Activated CD8-positive, alpha-beta T cell treated with anti-CD3 and anti-CD28 coated beads, Interleukin-2, amount 10 ng/mL, durations not matched to agents 7 days and 5 days (primary cell): ENCODE measurements at places on chromosomes 5 and 9.

- no peak for DNase-seq
Measured at GRCh38 chr5:174204535-174205313, 159.2 kb downstream of the NSG2 start.

- DNase-seq = peak; percentile 27
Measured at GRCh38 chr5:39192450-39193160, 26.8 kb downstream of the FYB1 start.

DNA sequence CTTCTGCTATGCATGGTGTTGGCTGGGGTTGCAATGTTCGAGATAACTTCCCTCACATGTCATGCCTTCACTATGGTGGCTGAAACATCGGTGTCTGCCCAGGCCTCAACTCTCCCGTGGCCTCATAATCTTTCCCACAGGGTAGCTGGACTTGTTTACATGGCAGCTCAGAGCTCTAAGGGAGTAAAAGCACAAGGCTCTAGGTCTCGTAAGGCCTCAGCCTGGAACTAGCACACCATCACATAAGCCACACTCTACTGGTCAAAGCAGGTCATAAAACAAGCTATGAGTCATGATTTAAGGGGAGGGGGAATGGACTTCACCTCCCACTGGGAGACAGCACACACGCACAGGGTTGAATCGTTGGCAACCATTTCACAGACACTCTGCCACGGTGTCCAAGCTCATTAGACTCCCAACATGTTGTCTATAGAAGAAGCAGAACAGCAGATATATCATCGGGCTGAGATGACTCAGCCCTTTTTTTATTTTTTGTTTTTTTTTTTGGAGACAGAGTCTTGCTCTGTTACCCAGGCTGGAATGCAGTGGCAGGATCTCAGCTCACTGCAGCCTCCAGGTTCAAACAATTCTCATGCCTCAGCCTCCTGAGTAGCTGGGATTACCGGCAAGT lies 66.8 kb upstream of the IL17B start:
- no peak for DNase-seq

DNA sequence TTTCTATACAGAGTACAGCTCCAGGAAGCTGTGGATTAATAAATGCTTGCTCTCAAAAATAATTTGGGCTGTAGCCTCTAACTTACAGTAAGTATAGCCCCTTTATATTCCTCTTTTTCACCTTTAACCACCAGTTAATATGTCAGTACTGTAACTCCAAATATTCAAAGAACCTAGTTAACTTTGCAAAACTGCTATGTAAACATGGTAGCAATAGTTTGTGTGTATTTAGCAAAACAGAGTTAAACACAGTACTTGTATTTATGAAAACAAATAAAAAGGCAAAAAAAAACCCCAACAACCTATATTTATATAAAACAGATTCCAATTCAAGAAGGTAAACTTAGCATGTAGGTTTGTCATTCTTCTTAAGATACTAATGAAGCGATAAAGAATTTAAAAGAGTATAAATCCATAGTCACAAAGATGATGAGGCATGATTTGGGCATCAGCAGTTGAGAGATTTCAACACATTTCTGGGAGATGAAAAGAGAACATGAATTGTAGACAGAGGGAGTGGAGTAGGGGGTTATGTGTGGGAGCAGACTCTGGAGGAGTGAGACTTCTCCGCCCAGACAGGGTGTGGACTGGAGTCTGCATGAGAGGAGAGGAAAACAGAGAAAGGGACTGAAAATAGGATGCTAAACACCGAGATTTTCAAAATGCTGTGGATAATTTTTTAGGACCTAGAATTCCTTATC lies 47.0 kb upstream of the F2RL1 start:
- no peak for DNase-seq

GRCh38 chr5:71932655-71933338 lies 174.5 kb upstream of the MAP1B start:
- no peak for DNase-seq
